ENCODE measurements at places on chromosomes 4 and X.

DNA sequence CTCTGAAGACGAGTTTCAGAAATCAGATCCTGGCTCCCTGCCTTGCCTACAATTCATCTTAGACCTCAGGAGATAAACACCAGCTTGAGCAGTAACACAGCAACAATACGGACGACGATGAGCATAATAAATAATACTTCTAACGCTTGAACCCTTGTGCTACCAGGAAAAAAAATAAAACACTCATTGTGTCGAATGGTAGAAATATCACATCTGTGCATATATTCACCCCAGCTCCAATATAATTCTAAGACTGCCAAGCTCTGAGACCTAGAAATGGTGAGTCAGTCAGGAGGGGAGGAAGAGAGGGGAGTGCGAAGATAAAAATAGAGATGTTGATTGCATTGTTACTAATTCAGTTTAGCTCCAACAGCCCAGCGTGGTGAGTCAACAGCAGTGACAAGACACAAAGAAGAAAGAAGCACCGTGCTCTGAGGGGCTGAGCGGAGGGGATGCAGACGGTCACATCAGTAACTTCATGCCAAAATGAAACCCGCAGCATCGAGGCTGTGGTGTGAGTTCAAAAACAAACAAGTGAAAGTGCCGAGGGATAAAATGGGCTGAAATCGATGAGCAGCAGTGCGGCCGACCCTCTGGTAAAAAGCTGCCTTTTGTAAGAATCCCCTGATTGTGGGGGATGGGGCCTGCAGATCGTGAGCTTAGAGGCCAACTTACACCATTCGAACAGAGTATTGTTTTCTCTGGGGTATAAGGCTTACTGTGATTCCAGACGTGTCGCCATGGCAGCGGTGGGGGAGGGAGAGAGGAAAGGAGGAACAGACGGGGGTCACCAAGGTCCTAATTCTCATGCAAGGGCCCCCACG lies 150.4 kb downstream of the MGST2 start:
- peak; percentile 64 for DNase-seq

GRCh38 chrX:10591363-10592335 lies 28.7 kb downstream of the MID1 start:
- no peak for DNase-seq

GRCh38 chrX:65976161-65976560 lies 63.7 kb downstream of the VSIG4 start:
- no peak for DNase-seq

DNA sequence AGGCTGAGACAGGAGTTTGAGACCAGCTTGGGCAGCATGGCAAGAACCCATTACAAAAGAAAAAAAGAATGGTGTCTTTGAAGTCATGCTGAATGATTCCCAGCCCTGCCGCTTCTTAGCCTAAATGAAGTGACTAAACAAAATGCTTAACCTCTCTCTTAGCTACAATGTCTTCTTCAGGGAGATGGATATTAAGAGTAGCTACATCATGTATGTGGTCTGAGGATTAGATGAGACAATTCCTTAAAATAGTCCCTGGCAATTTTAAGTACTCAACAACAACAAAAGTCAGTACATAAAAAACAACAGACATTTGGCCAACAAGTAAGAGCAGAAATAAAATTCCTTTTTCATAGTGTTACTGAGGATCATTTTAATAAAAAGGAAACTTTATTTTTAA lies 64.3 kb upstream of the COX18 start:
- DNase-seq = no peak

DNA sequence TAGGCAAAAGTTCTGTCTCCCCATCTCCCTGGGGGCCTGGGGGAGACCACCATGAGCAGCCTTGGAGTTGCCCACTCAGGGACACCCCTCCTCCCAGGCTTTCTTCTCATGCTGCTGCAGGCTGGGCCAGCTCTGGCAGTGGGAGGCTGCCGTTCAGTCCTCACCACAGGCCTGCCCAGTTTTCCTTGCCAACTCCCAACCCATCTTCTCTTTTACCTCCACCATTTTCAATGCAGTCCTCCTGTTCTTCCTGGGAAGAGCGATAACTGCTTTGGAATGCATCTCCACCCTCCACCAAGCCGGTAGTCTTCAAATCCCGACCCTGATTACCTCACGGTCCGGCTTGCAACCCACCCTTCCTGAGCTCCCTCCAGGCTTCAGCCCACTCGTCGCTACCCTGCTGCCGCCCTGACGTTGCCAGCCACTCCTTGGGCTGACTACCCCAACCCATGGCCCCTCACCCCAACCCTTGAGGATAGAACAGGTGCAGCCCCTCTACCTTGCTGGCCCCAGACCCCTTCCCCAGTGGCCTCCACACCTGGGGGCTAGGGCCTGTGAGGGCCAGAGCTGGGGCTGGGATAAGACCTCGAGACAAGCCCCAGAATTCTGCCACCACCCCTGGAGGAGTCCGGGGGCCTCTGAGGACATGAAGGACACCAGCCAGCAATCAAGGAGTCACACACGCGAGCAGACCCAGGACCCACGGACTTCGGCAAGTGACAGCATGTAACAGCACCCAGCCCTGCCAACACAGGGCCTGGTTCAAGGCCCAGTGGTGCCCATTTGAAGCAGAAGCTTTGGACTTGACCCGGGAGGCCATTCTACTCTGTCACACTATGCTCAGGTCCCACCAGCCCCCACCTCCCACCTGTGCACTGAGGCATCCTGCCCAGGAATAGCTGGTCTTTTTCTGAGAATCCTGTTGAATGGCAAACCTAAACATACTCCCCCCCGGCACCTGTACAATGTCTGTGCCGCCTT lies 9.2 kb downstream of the WDR1 start:
- DNase-seq = peak; percentile 19

GRCh38 chrX:12301288-12301687 lies 163.0 kb downstream of the FRMPD4 start:
- no peak for DNase-seq

- DNase-seq = no peak
Observed at GRCh38 chr4:55183926-55184599, 58.7 kb upstream of the KDR start.

DNA sequence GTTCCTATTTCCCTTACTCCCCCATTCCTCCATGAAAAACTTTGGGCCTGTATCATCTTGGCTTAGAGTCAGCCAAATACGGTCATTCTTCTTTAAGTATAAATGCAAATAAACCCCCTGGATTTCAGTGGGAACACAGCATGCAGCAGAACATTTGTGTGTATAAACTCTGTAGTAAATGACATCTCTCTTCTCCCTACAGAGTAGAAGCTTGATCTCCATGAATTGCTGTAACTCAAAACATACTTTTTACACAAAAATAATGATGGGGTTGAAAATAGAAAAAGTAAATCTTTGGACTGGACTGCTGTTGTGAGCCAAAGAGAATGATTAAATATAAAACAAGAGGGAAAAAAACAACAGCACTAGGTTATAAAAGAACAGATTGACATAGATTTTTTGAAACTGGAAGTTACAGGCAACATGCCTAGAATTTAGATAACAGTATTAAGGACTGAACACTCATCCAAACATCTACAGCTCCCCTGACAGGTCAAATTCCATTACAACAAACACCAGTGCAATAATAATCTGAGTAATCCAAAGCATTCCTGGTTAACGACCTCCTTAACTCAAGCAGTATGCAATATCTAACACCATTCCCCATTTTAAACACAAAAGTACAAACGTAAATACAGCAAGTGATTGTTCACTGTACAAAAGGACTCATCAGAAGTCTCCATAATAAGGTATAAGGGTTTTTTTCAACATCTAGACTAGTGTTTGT lies 30.7 kb downstream of the TSPAN5 start:
- DNase-seq = no peak

DNA sequence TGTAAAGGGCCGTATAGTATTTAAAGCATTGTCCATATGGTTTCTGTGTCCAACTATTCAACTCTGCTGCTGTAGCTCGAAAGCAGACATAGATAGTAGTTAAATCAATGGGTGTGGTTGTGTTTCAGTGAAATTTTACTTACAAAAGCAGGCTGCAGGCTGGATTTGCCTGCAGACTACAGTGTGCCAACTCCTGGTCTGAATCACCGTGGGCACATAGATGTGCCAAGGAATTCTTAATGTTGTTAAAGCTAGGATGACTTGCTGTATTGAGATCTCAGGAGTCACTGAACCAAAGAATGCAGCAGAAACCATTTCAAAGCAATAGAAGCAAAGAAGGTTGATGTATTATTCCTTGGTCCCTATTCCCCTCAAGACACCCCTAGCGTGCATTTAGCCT lies 379.0 kb downstream of the STIM2 start:
- DNase-seq = no peak

DNA sequence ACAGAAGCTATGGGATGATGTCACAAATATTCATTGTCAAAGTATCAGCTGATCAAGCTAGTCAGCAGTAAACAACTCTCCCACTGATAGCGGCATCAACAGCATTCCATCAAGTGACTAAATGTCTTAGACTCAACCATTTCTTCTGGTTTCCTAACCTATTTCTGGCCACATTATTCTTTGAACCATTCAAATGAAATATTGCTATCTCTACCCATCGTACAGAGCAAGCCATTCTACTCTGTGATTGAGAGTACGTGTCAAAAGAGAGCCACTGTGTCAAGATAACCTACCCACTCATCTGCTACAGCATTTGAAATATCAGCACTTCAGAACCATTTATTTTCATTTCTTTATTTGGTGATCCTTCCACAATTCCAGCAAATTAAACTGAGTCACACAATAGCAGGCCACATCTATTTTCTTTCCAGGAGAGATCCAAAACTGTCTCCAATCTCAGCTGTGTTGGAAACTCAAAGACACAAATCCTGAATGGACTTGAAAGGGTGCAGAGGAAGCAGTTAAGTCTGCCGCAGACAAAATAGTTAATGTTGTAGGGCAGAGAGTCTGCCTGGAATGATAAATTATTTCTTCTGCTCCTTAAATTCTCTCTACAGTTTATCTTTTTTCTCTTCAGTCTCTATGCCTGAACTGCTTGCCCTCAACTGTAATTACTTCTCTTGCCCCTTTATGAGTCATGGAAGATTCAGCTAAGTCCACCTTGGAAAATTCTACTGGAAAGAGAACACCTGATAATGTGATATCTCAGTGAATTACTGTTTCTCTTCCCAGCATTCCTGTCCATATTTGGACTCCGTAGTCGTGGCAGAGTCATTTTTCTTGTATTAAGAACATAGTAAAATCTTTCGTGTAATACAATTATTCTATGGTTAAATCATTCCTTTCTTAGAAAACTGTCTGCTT lies 364.8 kb downstream of the PDGFC start:
- DNase-seq = no peak

DNA sequence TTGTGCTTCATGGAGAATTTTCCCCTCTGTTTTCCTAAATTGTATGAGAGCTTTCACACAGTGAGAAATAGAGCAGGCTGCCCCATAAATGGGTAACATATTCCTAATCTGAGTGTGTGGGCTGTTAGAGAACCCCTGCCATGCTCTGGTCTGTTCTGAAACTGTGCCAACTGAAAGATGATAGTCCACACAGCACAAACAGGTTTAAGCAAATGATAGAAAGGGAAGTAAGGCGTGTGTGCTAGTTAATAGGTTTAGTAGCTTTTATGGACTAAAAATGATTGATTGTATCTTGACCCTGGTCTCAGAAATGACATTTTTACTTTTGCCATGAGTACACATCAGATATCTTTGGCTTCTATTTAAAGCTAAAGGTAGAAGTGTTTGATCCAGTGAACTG lies 106.2 kb downstream of the PRRG1 start:
- DNase-seq = no peak

DNA sequence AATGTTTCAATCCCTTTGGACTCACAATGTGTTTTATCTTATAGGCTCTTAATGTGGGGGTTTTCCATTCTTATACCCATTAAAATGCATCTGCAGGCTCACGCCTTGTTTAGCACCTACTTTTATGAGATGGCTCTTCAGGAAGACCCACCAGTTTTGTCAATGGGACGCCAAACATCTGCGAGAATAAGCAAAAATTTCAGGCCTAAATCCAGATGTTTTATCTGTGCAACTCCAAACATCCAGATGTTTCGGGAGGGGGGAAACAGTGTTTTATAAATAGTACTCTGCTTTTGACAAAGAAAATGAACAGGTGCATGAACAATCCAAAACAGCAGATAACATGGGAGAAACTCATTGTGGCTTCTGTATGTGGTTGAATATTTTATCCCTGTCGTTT lies 342.8 kb downstream of the DHX15 start:
- no peak for DNase-seq

GRCh38 chr4:101784957-101785356 lies 5.6 kb upstream of the BANK1 start:
- no peak for DNase-seq

GRCh38 chrX:72634331-72634730 lies 61.7 kb upstream of the HDAC8 start:
- DNase-seq = no peak

DNA sequence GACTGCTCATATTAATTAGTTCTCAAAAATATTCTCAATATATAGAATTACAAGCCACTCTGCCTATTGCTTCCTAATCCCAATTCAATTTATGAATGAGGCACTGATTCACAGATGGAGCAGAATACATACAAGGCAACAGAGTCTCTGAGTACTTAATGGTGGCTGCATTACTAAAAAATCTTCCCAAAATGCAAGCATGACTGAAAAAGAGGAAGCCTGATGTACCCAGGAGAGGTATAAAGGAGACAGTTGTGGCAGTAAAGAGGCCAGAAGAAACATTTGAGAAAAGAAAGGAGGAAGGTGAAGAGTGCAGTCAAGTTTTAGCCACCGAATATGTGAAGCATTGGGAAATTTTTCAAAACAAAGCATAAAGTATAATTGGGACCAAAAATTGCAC lies 163.2 kb upstream of the INTU start:
- no peak for DNase-seq

DNA sequence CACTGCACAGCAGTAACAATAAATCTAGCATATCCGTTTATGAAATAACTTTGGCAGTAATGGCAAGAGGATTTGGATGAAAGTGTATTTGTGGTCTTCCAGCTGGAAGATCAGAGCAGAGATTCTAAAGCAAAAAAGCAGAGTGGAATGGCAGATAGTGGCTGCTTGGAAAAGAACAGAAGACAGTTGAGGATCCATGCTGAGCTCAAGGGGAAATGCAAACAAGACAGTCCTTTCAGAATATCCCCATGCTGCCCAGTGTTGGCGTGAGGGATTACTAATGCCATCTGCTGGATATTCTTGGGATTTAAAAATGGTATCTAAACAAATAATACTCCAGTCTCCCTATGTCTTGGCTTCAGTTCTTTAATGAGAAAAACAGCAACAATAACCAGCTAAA lies 629.1 kb upstream of the ATOH1 start:
- no peak for DNase-seq

- no peak for DNase-seq
Observed at GRCh38 chr4:38347251-38347650, 316.7 kb upstream of the KLF3 start.

DNA sequence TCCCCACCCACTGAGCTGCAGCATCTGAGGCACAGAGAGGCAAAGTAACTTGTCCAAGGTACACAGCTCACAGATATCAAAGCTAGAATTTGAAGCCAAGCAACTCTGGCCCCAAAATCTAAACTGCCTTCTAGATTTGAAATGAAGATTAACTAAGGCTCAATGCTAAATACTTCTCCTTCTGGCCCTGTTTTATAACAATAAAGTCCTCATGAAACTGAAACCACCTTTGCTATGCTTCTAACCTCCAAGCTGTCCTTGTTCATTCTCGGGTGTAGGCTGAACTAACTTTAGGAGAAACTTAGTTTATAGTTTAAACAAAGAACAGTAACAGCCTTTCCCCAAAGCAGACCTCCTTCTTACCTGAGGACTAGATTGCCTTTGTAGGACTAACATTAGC lies 93.6 kb downstream of the DCTD start:
- no peak for DNase-seq

GRCh38 chr4:162661913-162662312 lies 498.1 kb upstream of the FSTL5 start:
- no peak for DNase-seq
